ENCODE measurements at places on chromosomes 13 and 19. TPM values are rescaled to one million over a fixed set of nuclear protein-coding genes. Genes with fewer than 3 reads are reported as not detected.

The IRGC gene
- total RNA-seq, result not detected

The ODAD3 gene
- 0.26 TPM for total RNA-seq

The CACNG8 gene
- 0.76 TPM for total RNA-seq

The MUC16 gene
- not detected for total RNA-seq

The ADM5 gene
- total RNA-seq, result 0.36 TPM

The MAMSTR gene
- 0.69 TPM for total RNA-seq

The CYP4F22 gene
- total RNA-seq, result not detected

The ARHGEF7 gene
- 51.8 TPM for total RNA-seq

The VSTM1 gene
- total RNA-seq, result not detected

The CALR3 gene
- total RNA-seq, result not detected

The LRRC25 gene
- 0.07 TPM for total RNA-seq

The RAB4B gene
- 11.2 TPM for total RNA-seq

The KISS1R gene
- not detected for total RNA-seq

The FLT3LG gene
- 3.5 TPM for total RNA-seq

The IQCN gene
- total RNA-seq, result 0.33 TPM

The MAST3 gene
- 8.5 TPM for total RNA-seq

The FBXW9 gene
- total RNA-seq, result 5.5 TPM

The CBLC gene
- 0.07 TPM for total RNA-seq

The PALM gene
- total RNA-seq, result 18.2 TPM

The HSPB6 gene
- 161 TPM for total RNA-seq

The RFPL4A gene
- total RNA-seq, result not detected

The FXYD1 gene
- total RNA-seq, result 4.2 TPM

The KLK8 gene
- not detected for total RNA-seq

The ZNF568 gene
- total RNA-seq, result 16.2 TPM

The ZC3H13 gene
- 15.8 TPM for total RNA-seq

The PTGER1 gene
- 4.4 TPM for total RNA-seq

The CEACAM4 gene
- not detected for total RNA-seq

The N4BP2L1 gene
- total RNA-seq, result 2.8 TPM

The NANOS3 gene
- total RNA-seq, result not detected

The ZNF154 gene
- total RNA-seq, result 8.1 TPM

The NDUFS7 gene
- 51.7 TPM for total RNA-seq

The FFAR2 gene
- total RNA-seq, result not detected

The SUGP2 gene
- 37.6 TPM for total RNA-seq

The IGFL4 gene
- 0.13 TPM for total RNA-seq

The MEX3D gene
- 50.2 TPM for total RNA-seq

The MARK4 gene
- 19.9 TPM for total RNA-seq
